ENCODE measurements at places on chromosomes 1 and 21.

GRCh38 chr1:16164213-16165072, 8.6 kb upstream of the EPHA2 start:
- peak; percentile 58 for DNase-seq

- no peak for DNase-seq
These were observed 4.1 kb upstream of the TMCO1 start for GRCh38 chr1:165772739-165773138.

GRCh38 chr1:150730130-150730721, 9.5 kb upstream of the HORMAD1 start:
- DNase-seq = no peak

DNA sequence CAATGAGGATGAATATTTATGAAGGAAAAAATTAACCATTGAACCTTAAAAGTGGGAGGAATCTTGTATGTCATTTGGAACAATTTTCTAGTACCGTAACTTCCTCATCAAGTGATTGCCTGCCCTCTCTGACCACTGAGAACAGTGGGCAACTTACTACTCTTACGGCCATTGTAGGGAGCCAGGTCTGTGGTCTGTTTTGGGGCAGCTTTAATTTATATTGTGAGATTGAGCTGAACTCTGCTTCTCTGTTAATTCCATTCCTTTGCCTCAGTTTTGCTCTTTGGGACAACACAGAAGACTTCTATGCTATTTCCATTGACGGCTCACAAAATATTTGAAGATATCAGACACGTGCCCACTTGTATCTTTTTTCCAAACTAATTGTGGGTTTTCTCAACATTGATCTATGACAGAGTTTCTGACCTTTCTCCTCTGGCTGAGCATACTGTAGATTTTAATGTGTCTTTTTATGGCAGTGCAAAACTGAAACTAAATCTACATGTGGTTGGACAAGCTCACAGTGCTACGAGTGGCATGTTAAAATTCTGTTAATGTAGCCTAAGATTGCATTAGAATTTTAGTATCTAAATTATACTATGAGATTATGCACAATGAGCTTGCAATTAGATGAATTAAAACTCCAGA, 27.8 kb upstream of the ZNF281 start:
- no peak for DNase-seq

DNA sequence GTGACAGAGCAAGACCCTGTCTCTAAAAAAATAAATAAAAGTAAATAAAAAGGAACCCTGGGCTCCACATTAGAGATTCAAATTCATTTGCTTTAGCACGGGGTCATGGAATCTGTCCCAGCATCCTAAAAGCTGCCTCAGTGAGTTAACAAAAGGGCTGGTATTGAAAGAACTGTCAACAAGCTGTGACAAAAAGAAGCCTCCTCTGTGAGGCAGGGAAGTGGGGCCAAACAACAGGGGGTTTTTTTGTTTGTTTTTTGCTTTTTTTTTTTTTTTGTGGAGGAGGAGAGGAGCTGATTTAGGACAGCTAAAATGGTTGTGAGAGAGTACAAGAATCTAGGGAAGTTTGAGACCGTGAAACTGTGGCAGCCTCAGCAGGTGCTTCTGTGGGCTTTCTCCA, 115.7 kb downstream of the LIPI start:
- no peak for DNase-seq

GRCh38 chr1:223700942-223701637, 11.2 kb upstream of the CAPN2 start:
- DNase-seq = no peak

GRCh38 chr1:42692911-42693310, 10.7 kb downstream of the YBX1 start:
- no peak for DNase-seq

- peak; percentile 84 for DNase-seq
These were observed 753 bp downstream of the C1orf210 start for GRCh38 chr1:43284546-43285110.

- peak; percentile 61 for DNase-seq
These were observed 9.2 kb downstream of the FCRL3 start for GRCh38 chr1:157691285-157691920.

DNA sequence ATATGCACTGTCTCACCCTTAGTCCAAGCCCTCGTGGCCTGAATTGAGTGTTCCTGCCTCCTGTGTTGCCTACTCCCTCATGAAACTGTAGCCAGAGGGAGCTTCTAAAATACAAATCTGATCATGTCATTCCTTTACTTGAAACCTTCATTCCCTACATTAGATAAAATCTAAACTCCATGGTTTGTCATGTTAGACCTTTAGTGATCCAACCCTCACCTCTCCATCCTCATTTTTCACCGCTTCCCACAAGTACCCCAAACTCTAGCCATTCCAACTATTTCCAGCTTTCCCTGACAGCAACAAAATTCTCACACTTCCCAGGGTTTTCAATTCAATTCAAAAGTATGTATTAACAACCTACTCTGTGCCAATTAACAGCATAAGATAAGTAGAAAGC, 18.3 kb upstream of the CNTN2 start:
- DNase-seq = no peak

DNA sequence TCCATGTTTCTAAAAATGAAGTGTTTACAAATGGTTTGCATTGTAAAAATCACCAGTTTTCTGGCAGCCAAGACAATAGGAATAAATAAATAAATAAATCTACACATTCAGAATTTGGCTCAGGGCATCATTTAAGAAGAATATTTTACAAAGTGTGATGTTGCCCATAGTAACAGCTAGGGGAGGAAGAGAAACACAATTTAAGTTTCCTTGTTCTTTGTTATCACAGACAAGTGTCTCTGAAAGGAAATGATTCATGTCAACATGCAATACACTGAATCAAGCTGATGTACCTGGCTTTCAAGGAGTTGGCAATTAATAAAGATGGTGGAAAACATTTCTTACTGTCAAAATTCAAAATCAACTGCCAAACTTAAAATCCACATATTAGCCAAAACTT, 74.7 kb downstream of the LHX8 start:
- no peak for DNase-seq

GRCh38 chr1:246921481-246921880, 10.3 kb downstream of the AHCTF1 start:
- no peak for DNase-seq

DNA sequence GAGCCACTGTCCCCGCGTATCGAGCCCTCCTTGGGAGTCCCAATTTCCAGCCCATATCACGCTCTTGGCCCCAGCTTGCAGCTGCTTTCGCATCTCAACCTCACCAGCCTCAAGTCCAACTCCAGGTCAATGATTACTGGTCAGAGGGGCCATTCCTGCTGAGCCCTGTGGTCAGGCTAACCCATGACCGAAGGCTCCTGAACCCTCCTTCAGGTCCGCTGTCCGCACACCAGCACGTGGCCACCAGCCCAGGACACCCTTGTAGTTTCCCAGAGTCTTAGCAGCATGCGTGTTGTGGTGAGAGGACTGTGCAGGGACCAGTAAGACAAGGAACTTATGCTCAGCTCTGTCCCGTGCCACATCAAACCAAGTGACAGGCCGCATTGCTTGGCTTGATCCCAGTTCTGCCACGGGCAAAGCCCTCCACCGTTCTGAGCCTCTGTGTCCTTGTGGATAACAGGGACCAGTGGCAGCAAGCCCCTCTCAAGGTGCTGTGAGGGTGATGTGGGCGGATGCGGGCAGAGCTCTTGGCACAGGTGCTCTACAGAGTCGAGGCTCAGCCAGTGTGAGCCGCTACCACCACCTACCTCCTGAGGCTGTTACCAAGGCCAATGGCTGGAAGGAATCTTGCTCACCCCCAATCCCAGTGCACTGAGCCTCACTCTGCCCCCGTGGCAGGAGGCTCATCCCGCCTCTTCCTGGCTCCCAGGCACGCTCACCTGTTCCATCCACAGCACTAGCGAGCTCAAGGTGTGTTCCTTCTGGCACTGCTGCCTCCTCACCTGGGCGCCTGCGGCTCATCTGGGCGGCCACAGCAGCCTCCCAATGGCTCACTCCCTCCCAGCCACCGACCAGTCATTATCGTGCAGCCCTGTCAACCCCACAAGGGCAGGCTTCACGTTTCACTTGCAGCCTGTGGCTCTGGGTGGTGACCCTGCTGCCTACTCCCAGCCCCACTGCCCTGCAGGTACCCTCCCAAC, 20.4 kb downstream of the KRTAP10-1 start:
- no peak for DNase-seq

DNA sequence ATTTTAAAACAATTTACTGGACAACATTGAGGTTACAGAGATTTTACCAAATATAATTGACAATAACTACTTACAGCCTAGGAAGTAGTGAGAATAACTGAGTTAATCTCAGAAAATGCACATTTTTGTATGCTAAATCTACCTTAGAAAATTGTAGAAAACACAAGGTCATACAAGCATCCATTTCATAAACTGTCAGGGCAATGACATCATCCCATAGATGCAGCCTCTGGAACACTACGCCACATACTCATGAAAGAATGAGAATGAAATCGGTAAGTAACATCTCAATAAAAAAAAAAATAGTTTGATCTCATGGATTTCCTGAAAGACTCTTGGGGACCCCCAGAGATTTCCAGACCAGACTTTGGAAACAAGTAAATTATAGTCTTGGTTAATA, 28.9 kb upstream of the BARHL2 start:
- no peak for DNase-seq

DNA sequence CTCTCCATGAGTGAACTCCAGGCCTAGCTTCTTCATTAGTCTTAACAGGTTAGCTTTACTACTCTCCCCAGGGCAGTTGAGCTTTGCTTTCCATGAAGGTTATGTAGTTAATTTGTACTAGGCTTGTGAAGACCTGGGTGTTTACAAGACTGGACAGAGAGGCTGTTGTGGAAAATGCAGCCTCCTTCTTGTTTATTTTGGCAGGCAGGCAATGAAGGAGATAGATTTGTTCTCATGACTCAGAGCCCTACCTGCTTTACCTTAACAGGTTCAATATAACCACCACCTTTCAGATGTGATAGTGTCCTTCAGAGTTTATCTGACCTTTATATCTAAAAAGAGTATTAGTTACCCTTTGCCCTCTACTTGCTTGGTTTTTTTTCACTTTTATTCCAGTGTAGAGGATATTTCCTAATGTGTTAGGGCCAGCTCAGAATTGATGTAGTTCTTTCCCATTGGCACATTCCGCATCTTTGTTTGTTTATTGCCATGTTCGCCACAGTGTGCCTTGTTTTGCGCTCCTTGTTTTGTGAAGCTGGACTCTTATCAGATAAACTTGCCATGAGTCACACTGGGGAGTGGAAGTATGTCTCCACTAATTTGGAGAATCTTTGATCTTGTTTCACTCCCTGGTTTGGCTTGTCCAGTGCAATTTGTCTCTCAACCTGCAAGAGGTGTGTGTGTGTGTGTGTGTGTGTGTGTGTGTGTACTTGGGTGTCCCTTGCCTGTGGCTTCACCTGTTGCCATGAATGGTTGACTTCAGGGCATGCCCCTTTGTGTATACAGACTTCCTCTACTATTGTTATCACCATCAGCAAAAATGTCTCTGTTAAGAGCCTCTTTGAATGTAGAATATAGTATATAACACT, 87.4 kb upstream of the MACF1 start:
- no peak for DNase-seq

- no peak for DNase-seq
These were observed 10.1 kb upstream of the PLA2G5 start for GRCh38 chr1:20059847-20060246.

- no peak for DNase-seq
These were observed 19.5 kb downstream of the IFFO2 start for GRCh38 chr1:18936814-18937481.

DNA sequence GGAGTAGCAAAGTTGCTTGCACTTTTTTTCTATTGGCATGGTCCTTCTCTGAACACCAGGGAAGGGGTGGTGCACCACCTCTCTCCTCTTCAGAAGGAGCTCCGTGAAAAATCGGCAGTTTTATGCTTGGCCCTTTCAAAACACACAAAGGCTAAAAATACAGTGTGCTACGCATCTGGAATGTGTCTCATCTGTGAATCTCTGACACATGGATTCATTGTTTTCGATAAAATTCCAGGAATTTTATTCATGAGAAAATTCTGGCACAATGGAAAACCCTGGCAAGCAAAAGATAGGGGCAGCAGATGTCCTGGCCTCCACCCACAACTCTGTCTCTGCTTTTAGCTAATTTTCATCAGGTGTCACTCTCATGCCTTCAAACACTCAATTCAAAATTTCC, 42.9 kb downstream of the ERG start:
- DNase-seq = no peak

DNA sequence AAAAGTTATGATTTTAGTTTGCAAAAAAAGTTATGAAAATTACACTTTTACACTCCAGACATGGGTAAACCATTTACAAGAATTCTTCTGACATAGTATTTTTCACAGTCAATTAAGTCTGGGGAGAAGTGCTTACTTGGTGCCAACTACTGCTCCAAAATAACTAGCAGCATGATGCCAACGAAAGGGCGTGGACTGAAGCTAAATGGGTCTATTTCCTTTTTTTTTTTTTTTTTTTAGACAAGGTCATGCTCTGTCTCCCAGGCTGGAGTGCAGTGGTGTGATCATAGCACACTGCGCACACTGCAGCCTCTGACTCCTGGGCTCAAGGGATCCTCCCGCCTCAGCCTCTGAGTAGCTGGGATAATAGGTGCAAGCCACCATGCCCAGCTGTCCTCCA, 43.2 kb downstream of the FMO4 start:
- no peak for DNase-seq

DNA sequence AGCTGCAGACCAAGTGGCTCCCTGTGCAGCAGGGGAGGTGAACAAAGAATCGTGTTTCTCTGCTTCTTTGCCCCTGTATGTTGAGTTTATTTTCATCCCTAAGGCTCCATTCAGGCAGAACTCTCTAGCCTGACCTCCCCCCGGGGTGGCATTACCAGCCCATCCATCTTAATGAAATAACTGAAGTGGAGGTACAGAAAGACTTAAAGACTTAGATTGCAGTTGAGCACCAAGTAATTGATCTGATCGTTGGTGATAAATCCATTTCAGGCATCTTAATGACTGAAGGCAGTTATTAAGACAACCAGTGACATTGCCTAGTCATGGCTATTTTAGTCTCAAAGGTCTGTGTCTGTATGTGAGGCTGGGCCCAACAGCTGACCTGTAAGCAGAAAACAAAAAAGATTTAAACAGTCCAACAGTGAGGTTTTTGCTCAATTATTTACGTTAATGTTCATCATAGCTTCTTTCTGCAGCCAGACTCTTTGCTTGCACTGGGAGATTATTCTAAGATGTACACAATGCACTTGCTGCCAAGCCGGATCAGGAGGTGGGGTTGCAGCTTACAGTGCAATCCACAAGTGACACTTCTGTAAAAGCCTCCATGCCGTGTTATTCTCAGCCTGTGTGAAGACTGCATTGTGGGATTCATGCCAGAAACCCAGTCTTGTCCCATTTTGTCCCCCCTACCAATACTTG, 363.0 kb upstream of the DUSP10 start:
- no peak for DNase-seq

DNA sequence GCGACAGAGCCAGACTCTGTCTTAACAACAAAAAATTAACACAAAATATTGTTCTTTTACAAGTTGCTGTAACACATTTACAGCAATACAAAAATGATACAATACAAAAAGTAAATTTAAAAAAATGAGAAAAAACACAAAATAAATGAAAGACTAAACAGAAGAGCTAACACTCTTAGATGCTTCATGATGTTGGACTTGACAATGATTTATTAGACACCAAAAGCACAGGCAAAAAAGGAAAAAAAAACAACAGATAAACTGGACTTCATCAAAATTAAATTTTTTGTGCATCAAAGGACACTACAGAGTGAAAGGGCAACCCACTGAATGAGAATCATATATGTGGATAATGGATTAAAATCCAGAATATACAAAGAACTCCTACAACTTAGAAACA, 16.4 kb downstream of the GATAD2B start:
- DNase-seq = no peak

GRCh38 chr1:186633116-186633515, 47.1 kb downstream of the PTGS2 start:
- no peak for DNase-seq

Data from NCI-H510A treated with DMSO at 0.1 percent for 48 hours (cell line).